ENCODE measurements at places on chromosomes 16 and 17. TPM values are rescaled to one million over a fixed set of nuclear protein-coding genes. Genes with fewer than 3 reads are reported as not detected.
A peak's percentile ranks its signal among the peaks of the same experiment; 100 is the strongest.

GRCh38 chr17:10130677-10131076 lies 67.7 kb downstream of the GAS7 start:
- H3K27ac ChIP-seq: no peak overlapping the region
- no peak overlapping the region for H3K4me3 ChIP-seq
- no peaks in the 10 kb centered on the region for H3K4me1 ChIP-seq
- DNase-seq: no peak
- H3K36me3 ChIP-seq: no peaks in the 10 kb centered on the region

DNA sequence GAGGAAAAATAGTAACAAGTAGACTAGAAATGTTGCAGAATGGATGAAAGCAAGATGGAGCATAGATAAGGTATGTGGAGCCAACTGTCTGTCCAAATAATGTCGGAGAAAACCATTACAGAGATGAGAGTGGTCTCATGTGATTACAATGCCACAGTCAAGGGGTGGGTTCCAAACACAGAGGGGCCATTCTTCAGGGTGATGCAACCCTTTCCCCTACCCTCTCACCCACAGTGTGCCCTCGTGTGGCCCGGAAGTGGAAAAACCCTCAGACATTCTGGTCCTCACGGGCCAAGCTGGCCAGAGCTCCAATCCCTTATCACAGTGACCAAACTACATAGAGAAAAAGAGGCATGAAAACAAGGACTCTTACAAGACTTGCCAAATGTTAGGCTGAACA lies 17.7 kb upstream of the HS3ST3A1 start:
- H3K27me3 ChIP-seq: no peaks in the 10 kb centered on the region

DNA sequence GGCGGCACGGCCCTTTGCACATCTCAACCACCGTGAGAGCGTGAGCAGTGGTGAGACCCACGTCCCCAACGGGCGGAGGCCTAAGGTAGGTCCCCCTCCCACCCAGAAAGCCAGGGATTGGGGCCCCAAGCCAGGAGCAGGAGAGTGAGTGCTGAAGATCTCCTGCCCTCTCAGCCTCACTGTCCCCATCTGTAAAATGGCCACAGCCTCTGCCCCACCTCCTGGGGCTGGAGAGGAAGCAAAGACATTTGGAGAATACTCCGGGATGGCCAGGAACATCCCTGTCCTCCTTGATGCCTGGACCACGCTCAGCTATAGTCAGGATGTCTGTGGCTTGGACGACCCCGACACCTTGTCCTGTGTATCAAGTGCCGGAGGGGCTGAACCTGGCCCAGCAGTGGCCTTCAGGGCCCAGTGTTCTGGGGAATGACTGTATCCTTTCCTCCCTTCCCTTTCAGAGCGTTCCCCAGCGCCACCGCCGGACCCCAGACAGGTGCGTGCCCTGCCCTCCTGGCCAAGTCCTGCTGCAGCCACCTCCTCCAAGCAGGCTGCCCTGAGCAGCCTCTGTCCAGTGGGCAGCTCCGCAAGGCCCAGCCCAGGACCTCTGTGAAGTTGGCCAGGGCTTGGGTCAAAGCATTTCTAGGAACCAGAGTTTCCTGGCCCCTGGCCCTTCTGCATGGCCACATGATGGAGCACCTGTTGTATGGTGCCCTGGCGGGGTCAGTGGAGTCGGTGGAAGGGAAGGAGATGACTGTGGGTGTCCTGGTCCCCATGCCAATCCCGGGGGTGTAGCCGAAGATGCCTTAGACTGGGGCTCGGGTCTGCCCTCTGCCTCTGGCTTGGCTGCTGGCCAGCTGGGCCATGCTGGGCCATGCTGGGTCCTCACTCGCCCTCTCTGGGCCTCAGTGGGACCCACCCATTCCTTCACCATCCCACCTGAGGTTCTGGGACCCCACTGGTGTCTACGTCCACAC lies 38.4 kb downstream of the ADCY7 start:
- H3K4me3 ChIP-seq: no peak overlapping the region
- no peaks in the 10 kb centered on the region for H3K27me3 ChIP-seq
- H3K27ac ChIP-seq: no peak overlapping the region
- no peak for DNase-seq
- no peaks in the 10 kb centered on the region for H3K4me1 ChIP-seq
- no peaks in the 10 kb centered on the region for H3K36me3 ChIP-seq

DNA sequence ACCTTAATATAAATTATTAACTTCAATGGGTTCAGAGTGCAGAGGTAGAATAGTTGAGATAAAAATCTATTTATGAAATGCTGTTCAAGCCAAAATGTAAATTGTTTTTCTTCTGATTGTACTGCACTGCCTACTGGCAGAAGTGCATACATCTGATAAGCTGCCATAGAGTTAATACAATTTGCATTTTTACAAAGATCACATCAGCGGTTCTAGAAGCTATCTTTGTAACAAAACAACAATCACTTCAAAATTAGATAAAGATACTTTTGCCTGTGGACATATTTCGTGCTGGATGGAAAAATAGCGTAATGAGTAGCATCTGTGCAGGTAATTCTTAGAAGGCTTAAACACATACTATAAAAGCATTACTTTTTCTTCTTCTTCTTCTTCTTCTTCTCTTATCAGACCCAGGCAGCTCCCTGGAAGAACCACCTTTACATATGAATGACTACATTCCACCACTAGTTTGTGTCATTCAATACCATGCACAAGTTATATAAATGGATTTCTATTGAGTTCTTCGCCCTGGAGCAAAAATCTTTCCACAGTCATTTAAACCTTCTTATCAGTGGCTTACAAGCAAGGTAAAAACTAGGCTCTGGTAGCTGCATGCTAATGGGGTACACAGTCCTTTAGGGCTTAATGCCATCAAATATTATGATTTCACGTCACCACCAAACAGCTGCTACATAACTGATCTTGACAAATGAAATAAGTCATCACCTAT lies 47.0 kb downstream of the SYNRG start:
- DNase-seq: no peak
- no peaks in the 10 kb centered on the region for H3K27me3 ChIP-seq
- no peaks in the 10 kb centered on the region for H3K4me1 ChIP-seq
- no peaks in the 10 kb centered on the region for H3K36me3 ChIP-seq
- H3K4me3 ChIP-seq: no peak overlapping the region

DNA sequence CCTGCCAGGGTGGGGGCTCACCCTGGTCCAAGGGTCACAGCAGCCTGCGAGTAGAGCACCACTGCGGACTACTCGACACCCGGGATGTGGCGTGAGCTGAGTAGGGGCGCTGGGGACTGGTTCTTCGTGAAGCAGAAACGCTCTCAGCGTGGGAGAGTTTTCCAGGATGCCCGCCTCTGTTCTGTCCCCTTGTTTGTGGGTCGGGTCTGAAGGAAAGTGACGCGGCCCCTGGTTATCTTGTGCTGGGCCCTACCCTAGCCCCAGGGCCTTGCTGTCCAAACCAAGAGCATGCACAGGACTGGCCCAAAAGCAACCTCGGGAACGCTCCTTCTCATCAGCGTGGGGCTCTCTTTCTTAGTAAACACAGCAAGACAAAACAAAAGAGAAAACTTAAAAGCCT lies 303.3 kb downstream of the IRF8 start:
- DNase-seq: no peak
- H3K27me3 ChIP-seq: peaks cover 17% of the 10 kb centered on the region
- no peak overlapping the region for H3K27ac ChIP-seq
- no peak overlapping the region for H3K4me3 ChIP-seq

- H3K4me3 ChIP-seq: no peak overlapping the region
- H3K4me1 ChIP-seq: peaks cover 4% of the 10 kb centered on the region
- no peak overlapping the region for H3K27ac ChIP-seq
- no peaks in the 10 kb centered on the region for H3K36me3 ChIP-seq
- H3K27me3 ChIP-seq: no peaks in the 10 kb centered on the region
Measured at GRCh38 chr16:84080378-84080777, 36.4 kb downstream of the MBTPS1 start.

DNA sequence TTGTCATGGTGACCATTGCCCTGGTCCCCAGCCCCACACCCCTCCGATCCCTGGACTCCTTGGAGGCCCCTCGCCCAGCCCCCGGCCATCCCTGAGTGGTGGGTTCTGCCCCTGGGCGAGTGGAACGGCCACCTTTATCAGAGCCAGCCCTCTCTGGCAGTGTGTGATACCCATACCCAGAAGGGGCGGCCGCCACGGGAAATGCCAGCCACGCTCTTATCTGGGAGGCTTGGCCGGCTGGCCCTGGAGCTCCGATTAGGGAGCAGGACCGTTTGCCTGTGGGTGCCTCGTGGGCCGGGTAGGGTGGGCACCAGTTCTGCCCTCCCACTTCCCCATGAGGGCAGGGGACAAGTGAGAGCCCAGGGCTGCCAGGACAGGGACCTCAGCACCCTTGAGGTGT lies 58.3 kb upstream of the ZC3H18 start:
- DNase-seq: no peak
- H3K27me3 ChIP-seq: no peaks in the 10 kb centered on the region
- H3K4me1 ChIP-seq: peaks cover 16% of the 10 kb centered on the region
- H3K4me3 ChIP-seq: no peak overlapping the region

DNA sequence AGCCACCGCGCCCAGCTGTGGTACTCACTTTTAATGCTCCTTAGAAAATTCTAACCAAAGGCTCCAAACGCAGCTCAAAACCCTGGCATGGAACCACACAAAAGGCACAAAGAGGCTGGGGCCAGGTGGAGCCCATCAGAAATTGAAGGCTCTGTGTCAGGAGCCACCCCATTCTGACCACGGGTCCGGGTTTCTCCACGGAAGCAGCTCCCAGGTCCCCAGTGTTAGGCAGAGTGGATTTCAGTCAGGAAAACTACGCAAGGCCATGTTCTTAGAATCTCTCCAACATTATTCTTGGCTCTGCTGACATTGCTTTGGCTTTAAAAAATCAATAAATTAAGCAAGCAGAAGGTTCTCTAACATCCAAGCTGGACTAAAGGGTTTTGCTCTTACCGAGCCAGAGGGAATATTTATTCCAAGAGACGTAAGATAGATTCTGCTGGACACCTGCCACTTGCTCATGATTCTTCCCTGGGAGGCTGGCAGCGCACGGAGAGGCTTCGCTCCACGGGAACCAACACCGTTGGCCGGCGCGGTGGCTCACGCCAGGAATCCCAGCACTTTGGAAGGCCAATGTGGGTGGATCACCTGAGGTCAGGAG lies 93.5 kb downstream of the NXN start:
- H3K27ac ChIP-seq: peak overlapping the region; percentile 84
- H3K4me3 ChIP-seq: no peak overlapping the region
- no peaks in the 10 kb centered on the region for H3K36me3 ChIP-seq
- no peaks in the 10 kb centered on the region for H3K27me3 ChIP-seq
- peak; percentile 86 for DNase-seq
- peaks cover 20% of the 10 kb centered on the region for H3K4me1 ChIP-seq

GRCh38 chr16:87369117-87369765 lies 14.3 kb downstream of the FBXO31 start:
- DNase-seq: no peak
- no peaks in the 10 kb centered on the region for H3K4me1 ChIP-seq
- H3K27ac ChIP-seq: no peak overlapping the region
- H3K27me3 ChIP-seq: no peaks in the 10 kb centered on the region
- no peaks in the 10 kb centered on the region for H3K36me3 ChIP-seq
- no peak overlapping the region for H3K4me3 ChIP-seq

GRCh38 chr16:10622036-10622921 lies 41.9 kb upstream of the EMP2 start:
- H3K4me3 ChIP-seq: no peak overlapping the region
- no peak overlapping the region for H3K27ac ChIP-seq
- no peaks in the 10 kb centered on the region for H3K36me3 ChIP-seq
- no peak for DNase-seq
- H3K4me1 ChIP-seq: no peaks in the 10 kb centered on the region
- no peaks in the 10 kb centered on the region for H3K27me3 ChIP-seq

GRCh38 chr17:77826132-77826873 lies 132.2 kb upstream of the TNRC6C start:
- DNase-seq: no peak
- no peaks in the 10 kb centered on the region for H3K36me3 ChIP-seq
- no peak overlapping the region for H3K27ac ChIP-seq

DNA sequence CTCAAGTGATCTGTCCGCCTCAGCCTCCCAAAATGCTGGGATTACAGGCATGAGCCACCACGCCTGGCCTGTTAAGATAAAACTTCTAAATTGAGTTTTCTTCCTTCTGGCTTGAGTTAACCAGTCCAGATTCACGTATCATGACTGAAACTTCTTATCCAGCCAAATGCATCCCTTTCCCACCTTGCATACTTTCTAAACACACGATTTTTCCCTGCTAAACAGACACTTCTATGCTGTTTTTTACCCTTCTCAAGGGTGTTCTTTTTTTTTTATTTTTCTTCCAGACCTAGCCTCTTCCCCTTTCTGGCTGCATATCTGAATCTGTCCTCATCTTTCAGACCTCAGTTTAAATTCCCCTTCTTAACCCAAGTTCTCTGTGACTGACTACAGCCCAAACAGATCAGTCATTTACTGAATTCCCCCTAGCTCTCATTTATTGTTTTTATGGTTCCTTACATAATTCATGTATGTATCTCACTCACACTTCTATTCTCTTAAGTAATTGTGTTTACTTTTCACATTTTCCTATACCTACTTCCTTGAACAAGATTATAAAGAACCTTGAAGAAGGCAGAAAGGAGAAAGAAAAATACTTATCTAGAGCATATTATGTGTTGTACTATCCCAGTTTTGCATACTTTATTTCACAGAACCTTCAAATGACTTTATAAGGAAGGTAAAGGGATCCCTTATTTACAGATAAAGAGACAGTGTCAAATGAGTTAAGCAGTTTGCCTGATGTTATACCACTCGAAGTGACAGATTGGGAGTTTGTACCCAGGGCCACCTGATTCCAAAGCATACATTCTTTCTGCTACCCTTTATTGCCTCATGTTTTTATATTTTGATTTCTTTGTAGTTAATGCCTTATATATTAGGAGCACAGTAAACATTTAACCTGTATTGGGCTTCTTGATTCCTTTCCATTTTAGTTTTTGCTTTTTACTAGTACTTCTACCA lies 5.2 kb downstream of the EVI2B start:
- H3K27me3 ChIP-seq: no peaks in the 10 kb centered on the region
- no peak overlapping the region for H3K27ac ChIP-seq
- no peaks in the 10 kb centered on the region for H3K4me1 ChIP-seq

DNA sequence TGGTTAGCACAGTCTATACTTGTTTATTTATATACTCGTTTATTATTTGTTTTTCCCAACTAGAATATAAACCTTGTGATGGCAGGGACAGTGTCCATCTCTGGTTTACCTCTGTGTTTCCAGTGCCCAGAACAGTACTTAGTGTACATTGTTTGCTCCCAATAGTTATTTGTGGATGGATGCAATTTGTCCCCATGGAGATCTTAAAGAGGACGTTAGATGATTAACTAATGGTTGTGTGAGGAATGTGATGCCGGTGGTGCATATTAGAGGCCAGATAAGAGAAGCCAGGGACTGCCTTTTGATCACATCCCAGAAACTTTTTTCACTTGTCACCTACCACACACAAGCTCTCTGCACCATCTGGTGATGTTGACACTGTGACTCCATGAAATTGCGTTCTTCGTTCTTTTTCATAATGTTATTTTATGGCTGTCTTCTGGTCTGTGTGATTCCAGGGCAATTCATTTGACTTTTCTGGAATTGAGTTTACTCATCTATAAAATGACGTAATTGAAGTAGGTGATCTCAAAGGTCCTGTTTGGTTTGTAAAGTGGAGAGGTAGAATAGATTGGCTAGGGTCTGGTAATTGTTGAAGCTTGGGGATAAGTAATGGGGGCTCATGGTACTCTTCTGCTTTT lies 1.2 kb downstream of the COX10 start:
- no peaks in the 10 kb centered on the region for H3K36me3 ChIP-seq
- no peaks in the 10 kb centered on the region for H3K27me3 ChIP-seq
- DNase-seq: no peak
- no peak overlapping the region for H3K4me3 ChIP-seq
- peaks cover 7% of the 10 kb centered on the region for H3K4me1 ChIP-seq
- H3K27ac ChIP-seq: no peak overlapping the region

Gene KRTAP2-1
- not detected for total RNA-seq

Gene KRT15
- 1,038 TPM for total RNA-seq

Gene SLC6A2
- 0.32 TPM for total RNA-seq

Data from prostate gland (tissue), 2 donors.